ENCODE measurements at places on chromosomes 4 and X. TPM values are rescaled to one million over a fixed set of nuclear protein-coding genes. Genes with fewer than 3 reads are reported as not detected.

- no peak for DNase-seq
Measured at GRCh38 chr4:122701965-122702364, 30.5 kb upstream of the BBS12 start.

PAGE5 gene
- not detected for total RNA-seq

GRCh38 chr4:148445860-148446330, 3.7 kb upstream of the NR3C2 start:
- DNase-seq = no peak

GRCh38 chr4:89784686-89785231, 52.2 kb downstream of the SNCA start:
- no peak for DNase-seq

DNA sequence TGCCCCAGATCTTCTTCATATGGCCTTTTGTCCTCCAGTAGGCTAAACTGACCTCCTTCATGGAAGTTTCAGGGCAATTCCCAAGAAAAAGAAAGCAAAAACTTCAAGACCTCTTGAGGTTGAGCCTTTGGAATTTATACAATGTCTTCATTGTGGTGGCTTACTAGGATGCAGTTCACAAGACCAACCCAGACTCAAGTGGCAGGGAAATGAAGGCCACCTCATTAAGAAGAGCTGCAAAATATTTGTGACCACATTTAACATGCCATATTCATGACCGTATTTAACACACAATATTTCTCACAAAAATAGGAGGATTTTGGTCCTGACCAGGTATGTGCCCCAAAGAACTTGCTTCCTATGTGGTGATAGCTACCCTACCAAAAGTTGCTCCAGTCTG, 605.5 kb upstream of the PITX2 start:
- peak; percentile 29 for DNase-seq

- peak; percentile 28 for DNase-seq
Measured at GRCh38 chr4:47002580-47002979, 9.2 kb upstream of the GABRA4 start.

- DNase-seq = peak; percentile 59
Measured at GRCh38 chrX:104343428-104344129, 88.8 kb upstream of the ESX1 start.

GRCh38 chrX:49247916-49248811, 12.9 kb downstream of the CCDC22 start:
- no peak for DNase-seq

- no peak for DNase-seq
Measured at GRCh38 chr4:128854433-128854832, 44.9 kb downstream of the JADE1 start.

FGD1 gene
- 10.2 TPM for total RNA-seq

S100G gene
- not detected for total RNA-seq

GRCh38 chrX:123223859-123224258, 39.8 kb downstream of the GRIA3 start:
- DNase-seq = no peak

GRCh38 chr4:872241-872981, 46.5 kb upstream of the CPLX1 start:
- no peak for DNase-seq

DNA sequence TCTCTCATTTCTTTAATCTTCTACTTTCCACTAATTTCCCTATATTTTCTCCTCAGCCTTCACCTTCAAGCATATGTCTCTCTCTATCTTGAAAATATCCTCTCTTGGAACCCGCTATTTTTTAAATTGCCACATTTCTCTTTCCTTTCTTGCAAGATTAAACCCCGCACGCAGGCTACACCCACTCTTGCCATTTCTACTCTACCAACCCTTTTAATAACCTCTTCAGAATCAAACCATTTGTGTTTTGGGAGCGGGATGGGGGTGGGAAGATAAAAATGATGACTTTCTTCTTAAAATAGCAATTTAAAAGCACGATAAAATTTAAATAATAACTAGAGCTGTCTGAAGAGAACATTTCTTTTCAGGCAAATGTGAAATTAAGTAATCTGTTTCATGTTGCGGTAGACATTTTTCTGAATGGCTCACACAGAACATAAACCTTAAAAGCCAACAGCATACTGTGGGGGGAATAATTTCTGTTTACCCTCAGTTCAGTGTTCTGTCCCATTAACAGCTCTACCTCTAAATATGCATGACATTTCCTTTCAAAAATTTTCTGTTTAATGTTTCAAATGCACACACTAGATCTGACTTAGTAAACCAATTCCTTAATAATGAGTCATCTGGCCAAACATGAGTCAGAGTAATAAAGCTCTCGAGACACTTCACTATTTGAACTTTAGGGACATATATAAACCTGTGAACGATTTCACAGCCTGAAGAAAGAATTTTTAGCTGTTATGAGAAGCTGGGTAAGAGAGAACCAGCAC, 20.5 kb downstream of the ARSJ start:
- DNase-seq = peak; percentile 91

- no peak for DNase-seq
Measured at GRCh38 chr4:41426539-41426938, 111.4 kb upstream of the LIMCH1 start.

CENPE gene
- total RNA-seq = 23.6 TPM

F8A3 gene
- not detected for total RNA-seq

- DNase-seq = no peak
Measured at GRCh38 chr4:173217075-173217474, 48.5 kb downstream of the GALNT7 start.

BTK gene
- total RNA-seq = 0.07 TPM

- DNase-seq = no peak
Measured at GRCh38 chr4:76620723-76621468, 185.9 kb downstream of the SHROOM3 start.

TRPC3 gene
- not detected for total RNA-seq

GRCh38 chrX:39682778-39683177, 415.0 kb downstream of the BCOR start:
- no peak for DNase-seq

LRIT3 gene
- not detected for total RNA-seq

DNA sequence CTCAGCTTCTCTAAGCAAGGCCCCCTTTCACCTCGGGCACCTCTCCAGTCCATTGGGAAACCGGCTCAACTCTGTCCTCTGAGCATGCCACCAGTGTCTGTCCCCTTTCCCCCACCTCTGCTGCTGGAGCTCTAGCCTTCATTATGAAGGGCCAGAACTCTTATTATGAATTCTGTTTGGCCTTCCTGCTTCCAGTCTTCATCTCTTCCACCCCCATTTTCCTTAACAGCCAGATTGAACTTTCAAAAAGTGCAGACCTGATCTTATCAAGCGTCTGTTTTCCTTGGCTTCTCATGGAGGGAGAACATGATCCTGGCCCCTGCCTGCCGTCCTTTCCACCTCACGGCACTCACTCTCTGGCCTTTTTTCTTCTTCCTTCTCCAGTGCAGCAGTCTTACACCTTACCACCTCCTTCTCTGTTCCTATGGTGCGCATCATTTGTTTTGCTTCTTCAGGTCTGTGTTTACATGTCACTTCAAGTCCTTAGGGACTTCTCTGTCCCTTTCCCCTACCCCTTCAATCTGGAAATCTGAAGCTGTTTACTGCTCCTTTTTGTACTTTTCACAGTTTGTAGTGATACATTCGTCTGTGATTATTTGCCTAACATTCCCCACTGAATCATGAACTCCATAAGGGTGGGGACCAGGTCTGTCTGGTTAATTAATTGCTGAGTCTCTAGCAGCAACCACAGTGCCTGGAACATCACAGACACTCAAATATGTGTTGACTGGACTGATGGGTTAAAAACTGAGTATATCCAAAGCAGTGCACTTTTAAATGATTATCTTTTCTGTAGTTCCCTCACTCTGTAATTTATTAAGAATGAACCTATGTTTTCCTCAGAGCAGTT, 55.8 kb downstream of the FNIP2 start:
- DNase-seq = peak; percentile 23

DNA sequence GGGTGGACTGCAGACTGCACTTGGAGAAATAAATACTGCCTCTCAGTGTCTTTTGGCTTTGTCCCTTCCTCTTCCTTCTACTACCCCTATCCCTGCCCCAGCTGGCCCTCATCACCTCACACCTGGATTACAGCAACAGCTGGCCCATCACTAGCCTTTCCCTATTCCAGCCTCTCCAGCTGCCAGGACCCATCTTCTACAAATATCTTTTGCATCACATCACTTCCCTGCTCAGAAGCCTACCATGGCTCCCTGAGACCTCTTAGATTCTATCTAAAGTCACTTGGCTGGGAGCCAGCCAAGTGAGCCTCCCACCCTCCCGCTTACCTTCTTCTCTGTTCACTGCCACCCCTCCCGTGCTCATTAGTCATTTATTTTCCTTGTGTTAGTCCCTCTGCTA, 66.8 kb downstream of the TSC22D3 start:
- no peak for DNase-seq

- no peak for DNase-seq
Measured at GRCh38 chrX:98350940-98351339, 1467.2 kb downstream of the RPA4 start.

MAB21L2 gene
- total RNA-seq = not detected

- no peak for DNase-seq
Measured at GRCh38 chr4:76311896-76312331, 5.4 kb downstream of the STBD1 start.

- DNase-seq = no peak
Measured at GRCh38 chr4:152926959-152927358, 9.2 kb upstream of the FHDC1 start.

RAB9B gene
- 0.11 TPM for total RNA-seq

- DNase-seq = peak; percentile 67
Measured at GRCh38 chrX:100995469-100995868, 26.0 kb downstream of the ARL13A start.

DNA sequence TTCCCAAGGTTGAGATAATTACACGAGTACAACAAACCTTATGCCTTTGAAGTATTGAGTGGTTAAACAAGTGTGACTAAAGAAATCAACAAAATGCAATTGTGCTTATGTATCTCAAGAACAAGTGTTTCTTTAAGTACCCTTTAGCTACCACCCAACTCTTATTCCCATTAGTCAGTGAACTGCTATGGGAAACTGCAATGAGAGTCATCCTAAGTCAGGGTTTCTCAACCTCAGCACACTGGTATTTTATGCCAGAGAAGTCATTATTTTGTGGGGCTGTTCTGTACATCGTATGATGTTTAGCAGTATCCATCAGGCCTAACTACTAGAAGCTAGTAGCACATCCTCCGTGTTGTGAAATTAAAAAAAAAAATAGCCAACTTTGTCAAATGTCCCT, 549.1 kb upstream of the BOD1L1 start:
- DNase-seq = no peak

DNA sequence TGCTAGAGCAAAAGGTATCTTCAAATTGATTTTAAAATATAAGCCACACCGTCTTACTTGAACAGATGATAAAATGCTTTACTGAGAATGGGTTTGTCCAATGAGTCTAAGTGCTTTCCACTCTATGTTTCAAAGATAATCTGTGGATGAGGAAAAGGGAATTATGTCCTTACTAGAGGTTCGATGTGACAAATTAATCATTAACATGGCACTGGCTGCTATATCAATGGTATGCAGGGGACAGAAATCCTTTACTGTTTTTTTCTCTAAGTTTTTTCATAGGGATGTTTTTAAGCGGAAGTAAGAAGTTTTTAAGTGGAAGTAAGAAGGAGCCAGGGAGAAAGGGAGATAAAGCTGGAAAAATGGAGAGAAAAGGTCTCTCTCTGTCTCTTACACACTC, 38.0 kb downstream of the MID1IP1 start:
- DNase-seq = no peak

DNA sequence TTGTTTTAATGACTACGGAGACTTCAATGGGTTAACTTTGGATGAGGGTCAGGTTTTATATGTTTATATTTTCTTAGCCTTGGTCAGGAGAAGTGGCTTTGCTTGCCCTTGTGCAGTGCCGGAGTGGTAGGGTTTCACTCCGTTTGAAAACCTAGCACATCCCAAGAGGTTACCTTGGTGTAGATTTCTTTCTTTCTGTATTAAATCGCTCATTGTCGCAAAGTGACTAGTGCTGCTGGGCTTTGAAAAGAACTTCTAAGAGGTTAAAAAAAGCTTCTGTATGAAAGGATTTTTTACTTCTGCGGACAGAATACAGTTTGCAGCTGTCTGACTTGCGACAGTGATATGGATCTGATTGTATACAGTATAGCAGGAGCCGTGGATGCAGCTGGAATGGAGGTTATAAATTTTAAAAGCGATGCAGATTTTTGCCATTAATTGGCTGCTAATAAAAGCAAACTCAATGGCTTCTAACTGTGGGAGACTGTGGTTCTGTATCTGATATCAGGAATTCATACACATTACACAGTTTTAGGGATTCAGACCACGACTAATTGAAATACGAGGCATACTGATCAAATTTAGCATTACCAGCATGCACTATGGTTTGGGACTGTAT, 340.9 kb upstream of the PITX2 start:
- DNase-seq = no peak

DNA sequence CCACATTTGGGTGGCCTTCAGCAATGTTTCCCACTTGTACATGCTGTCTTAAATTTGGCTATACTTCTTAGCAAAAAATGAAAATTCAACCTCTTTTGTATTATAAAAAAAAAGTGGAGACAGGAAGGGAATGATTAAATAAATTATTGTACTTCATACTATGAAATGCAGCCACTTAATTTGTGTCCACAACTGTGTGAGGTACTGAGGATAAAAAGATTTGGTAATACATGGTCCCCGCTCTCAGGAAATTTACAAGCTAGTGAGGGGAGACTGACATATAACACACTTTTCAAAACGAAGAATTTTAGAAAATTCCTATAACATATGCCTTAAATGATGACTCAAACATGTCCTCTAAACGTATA, 105.0 kb downstream of the HNRNPD start:
- no peak for DNase-seq

GRCh38 chr4:2441393-2442174, 22.8 kb downstream of the CFAP99 start:
- no peak for DNase-seq

- DNase-seq = peak; percentile 70
Measured at GRCh38 chr4:112069110-112069509, 76.1 kb upstream of the FAM241A start.

GRCh38 chrX:24996096-24996709, 19.6 kb downstream of the ARX start:
- DNase-seq = no peak

- DNase-seq = no peak
Measured at GRCh38 chr4:147749811-147750321, 18.0 kb downstream of the ARHGAP10 start.

DNA sequence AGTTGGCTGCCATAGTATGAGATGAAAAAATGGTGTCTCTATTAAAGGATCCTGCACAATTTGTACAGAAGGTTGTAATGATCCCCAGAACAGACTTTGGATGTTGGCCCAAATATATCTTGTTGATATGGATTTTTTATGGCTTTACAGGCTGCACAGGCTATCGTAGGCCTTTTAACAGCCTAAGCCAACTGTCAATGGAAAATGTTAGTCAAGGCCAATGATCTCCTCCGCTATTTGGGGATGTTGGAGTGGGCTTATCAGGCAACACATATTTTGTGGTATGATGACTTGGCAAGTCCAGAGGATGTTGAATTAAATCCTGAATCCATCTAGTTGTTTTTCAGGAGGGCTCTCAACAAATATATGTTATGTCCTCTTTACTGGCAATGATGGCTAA, 42.1 kb downstream of the ZCCHC13 start:
- no peak for DNase-seq

DNA sequence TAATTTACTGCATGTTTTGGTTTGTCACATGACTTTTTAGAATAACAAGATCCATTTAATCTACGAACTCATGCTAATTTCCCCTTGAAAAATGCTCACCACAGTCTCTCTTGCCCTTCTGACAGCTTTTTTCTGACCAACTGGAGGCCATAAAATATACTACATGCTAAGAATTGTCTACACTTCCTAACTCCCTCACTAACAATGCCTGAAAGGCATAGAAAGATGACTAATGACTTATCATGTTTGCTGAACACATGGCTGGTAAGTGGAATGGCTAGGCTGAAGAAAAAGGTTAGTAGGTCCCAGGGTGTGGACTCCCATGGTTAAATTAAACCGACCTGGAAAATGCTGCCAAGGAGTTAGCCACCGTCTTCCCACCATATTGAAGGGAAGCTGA, 309.9 kb downstream of the SPOCK3 start:
- peak; percentile 47 for DNase-seq

Data from foreskin keratinocyte (primary cell).